ENCODE measurements at places on chromosomes 3 and 15.

GRCh38 chr3:127888564-127889107 is 26.4 kb upstream of the KBTBD12 start:
- DNase-seq: no peak

- DNase-seq: no peak
Observed at GRCh38 chr15:63915209-63915872, 81.6 kb upstream of the HERC1 start.

DNA sequence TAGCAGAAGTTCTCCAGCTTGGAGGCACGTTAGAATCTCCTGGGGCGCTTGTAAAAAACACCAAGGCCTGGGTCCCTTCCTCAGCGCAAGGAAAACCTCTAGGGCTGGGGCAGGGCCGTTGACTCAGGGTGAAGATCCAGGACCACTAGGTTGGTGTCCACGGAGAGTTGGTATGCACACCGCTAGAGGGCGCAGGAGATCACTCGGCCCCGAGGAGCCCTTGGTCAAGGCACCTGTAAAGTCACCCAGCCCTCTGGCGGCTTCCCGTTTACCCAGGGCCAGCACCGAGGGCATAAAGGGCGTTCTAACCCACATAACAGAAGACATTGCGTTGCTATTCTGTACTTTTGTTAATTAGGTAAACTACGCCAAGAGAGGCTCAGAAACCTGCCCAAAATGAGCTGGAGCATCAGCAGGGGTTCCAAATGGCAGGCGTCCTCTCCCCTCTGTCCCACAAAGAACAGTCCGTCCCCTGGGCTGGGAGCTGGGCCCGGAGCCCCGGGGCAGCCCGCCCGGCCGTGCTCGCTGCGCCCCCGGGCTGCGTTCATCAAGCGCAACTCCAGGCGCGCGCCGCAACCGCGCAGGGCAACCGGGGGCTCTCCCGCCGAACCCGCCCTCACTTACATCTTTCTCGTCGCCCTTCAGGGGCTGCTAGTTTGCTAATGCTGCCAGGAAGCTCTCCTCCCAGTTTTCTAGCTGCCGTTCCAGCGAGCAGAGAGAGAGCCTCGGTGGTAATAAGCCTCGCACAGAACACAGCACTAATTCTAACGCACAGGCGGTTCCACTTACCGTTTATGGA is 332.1 kb downstream of the ARRDC4 start:
- no peak for DNase-seq

GRCh38 chr3:171936191-171936841 is 93.2 kb downstream of the TMEM212 start:
- no peak for DNase-seq

DNA sequence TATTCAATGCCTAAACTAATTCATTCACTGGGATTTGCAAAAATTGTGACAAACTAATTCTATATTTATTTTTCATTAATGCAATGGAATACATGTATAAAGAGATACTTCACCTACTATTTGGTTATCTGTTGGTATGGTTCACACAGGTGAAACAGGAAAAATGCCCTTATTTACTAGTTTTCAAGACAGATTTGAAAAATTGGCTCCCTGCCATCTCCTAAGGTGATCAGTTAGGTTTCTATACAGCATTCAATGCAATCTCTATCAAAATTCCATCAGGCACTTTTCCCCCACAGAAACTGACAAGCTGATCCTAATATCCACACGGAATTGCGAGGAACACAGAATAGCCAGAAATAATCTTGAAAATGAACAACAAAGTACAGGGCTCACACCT is 101.1 kb downstream of the DLG1 start:
- no peak for DNase-seq

- DNase-seq: peak; percentile 29
Observed at GRCh38 chr3:151379083-151379734, 5.3 kb downstream of the P2RY12 start.

- peak; percentile 31 for DNase-seq
Observed at GRCh38 chr15:65856821-65857455, 12.4 kb upstream of the RAB11A start.

- DNase-seq: no peak
Observed at GRCh38 chr15:41861736-41862356, 23.2 kb downstream of the PLA2G4B start.

Data from mesothelial cell of epicardium (in vitro differentiated cells).